A549 treated with DMSO at 1 μM for 4 hours (cell line): ENCODE measurements at places on chromosomes 5 and 9. TPM values are rescaled to one million over a fixed set of nuclear protein-coding genes. Genes with fewer than 3 reads are reported as not detected.

Gene HRCT1
- total RNA-seq = 0.11 to 0.17 TPM (median 0.14 TPM) in 3 of 5 replicates, not detected in the others

Gene PCDHA12
- total RNA-seq = 2.7 to 3.1 TPM (median 2.9 TPM) in 5 replicates

Gene HEXB
- 118 to 129 TPM (median 120 TPM) in 5 replicates for total RNA-seq

Gene DCTN4
- 18.4 to 21.8 TPM (median 20.2 TPM) in 5 replicates for total RNA-seq

Gene RASGRF2
- 2.4 to 2.9 TPM (median 2.6 TPM) in 5 replicates for total RNA-seq

Gene SGCD
- 3.7 to 4.9 TPM (median 4.0 TPM) in 5 replicates for total RNA-seq

Gene GLE1
- 27.7 to 36.5 TPM (median 33.9 TPM) in 5 replicates for total RNA-seq

Gene ANP32B
- total RNA-seq = 279 to 318 TPM (median 297 TPM) in 5 replicates
